Activated CD4-positive, CD25-positive, alpha-beta regulatory T cell (primary cell): ENCODE measurements at places on chromosomes 1 and 21.
A peak's percentile ranks its signal among the peaks of the same experiment; 100 is the strongest.

DNA sequence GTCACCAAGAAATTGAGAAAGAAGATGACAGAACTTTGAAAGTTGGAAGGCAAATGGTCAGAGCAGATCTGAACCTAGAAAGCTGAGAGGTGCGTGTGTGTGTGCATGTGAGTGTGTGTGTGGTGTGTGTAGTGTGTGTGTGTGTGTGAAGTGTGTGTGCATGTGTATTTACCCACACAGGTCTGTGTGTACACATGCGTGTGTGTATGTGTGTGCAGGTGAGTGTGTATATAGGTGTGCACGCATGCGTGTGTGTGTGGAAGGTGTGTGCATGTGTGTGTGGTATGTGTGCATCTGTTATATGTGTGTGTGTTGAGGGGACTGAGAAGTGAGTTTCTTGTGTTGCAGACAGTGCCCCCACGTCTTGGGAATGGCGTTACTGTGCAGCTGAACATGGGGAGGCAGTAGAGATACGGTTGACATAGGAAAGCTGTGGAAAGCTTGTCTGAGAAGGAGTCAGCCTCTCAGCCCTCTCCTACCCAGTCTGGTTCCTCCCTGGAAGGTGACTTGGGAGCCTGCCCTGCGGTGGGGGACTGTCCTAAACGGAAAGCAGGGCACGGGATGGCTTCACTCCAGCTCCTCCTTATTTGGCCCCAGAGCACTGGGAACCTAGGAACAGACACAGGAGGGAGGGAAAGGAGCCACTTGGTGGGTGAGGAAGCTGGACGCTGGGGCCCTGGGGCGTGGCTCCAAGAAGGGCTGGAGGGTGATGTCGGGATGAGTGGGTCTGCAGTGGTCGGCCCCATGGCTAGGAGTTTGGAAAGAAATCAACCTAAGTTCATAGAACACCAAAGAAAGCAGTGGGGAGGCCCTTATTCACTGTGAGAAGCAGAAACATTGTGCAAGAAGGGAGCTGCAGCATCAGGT, 97.2 kb downstream of the PCBP3 start:
- no peak for DNase-seq

GRCh38 chr1:117572546-117572945, 33.3 kb upstream of the TENT5C start:
- DNase-seq: peak; percentile 21

DNA sequence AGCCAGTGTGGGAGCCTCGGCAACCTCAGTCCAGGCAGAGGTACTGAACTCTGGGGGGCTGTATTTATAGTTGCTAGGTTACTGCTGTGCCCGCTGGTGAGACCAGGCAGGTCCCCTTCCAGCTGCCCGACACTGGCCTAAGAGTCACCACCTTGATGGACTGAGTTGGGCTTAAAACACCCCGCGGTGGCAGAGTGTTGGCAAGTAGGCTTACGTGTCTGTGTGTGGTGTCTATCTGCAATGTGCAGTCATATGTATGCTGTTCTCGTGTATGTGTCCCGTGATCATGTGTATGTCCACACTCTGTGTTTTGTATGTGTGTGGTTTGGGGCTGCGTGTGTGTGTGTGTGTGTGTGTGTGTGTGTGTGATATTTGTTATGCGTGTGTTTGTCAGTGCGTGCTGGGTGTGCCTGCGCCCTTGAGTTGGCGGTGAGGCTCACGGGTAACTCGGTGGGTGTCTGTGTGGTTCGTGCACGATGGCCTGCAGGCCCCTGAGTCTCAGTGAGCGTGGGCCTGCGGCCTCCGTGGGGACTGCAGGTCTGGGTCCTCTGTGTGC, 65.5 kb downstream of the MEF2D start:
- no peak for DNase-seq

GRCh38 chr1:28087614-28088167, 719 bp downstream of the EYA3 start:
- DNase-seq: no peak

GRCh38 chr1:22418933-22419382, 32.7 kb upstream of the ZBTB40 start:
- no peak for DNase-seq

GRCh38 chr21:29639366-29640079, 300.3 kb downstream of the GRIK1 start:
- no peak for DNase-seq

GRCh38 chr1:196651637-196652215, at the start of gene CFH:
CFH (plus strand) TSS chr1:196652043; CDS start chr1:196652118, 75 bp downstream.
- no peak for DNase-seq

GRCh38 chr1:67540025-67540732, 110.0 kb upstream of the SERBP1 start:
- DNase-seq: no peak

DNA sequence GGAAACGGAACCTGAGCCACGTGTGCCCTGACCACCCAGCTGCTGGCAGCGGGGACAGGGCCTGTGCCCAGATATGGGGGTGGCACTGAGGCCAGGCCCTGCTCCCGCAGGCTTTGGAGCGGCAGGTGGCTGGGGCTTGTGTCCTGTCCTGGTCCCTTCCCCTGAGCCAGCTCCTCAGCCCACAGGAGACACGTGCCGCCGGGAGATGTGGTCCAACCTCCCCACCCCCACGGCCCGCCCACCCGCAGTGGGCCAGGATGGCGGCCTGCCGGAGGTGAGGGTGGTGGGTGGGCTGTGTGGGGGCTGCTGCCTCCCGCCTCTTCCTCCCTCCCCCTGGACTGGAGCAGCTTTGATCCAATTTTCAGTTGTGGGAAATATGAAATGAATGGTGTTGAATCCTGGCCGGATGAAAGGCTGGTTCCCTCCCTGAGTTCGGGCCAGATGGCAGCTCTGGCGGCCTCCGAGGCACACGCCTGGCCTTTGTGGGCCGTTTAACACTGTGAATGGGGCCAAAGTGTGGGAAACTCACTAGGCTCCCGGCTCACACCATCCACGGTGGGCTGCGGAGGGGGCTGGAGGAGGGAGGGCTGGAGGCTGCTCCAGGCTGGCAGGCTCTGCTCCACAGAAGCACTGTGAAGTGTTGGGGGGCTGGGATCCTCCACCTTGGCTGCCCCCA, 2.6 kb upstream of the HES5 start:
- no peak for DNase-seq

- no peak for DNase-seq
These were observed 285.9 kb upstream of the C1orf87 start for GRCh38 chr1:60359431-60359830.

DNA sequence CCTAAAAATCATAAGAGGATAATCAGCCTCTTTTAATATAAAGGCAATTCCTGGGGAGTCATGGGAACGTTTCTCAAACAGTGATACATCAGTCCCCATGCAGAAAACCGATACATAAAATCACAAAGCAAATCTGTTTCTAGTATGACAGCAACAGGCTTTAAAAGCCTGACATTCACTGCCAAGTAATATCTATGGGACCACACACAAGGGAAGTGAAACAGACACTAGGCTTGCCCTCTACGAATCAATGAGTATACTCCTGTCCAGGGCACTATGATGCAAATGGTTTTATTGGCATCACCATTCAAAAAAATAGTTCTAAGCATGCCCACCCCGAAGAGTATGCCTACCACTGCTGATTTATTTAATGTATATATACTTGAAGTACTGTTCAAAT, 54.4 kb downstream of the TIAM1 start:
- no peak for DNase-seq

DNA sequence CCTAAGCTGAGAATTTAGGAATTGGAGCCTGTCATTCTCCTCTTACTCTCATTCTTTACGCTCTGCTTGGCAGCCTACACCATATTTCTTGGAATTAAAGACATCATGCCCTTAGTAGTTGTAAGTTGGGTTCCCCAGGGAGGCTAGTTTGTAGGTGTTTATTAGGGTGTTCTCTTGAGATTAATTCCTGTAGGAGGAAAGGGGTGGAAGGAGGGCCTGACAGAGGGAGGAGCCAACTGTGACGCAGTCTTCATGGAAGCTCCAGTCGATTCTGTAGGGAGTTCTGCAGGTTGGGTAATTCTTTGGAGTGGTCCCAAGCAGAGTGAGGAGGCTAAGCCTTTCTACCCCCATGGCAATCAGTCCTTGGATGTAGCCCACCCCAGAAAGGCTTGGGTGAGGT, 111.4 kb downstream of the HHAT start:
- DNase-seq: no peak

DNA sequence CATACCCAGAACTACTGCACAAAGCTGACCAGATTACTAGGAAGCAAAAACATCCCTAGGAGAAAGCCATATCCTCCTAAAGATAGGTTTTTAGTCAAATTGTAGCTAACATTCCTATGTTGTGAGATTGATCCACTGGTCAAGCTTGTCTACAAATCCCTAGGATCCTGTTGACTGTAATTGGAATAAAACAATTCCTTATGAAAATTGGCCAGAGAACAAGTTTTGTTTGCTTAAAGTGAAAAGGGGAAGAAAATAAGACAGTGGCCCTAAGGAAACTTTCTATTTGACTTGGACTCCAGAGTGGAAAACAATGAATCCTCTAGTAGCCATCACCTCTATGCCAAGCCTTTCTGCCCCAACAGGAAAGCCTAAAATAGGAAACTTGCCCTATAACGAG, 645.2 kb upstream of the USP24 start:
- no peak for DNase-seq

- no peak for DNase-seq
These were observed 25.1 kb upstream of the NGF start for GRCh38 chr1:115363171-115363570.

GRCh38 chr1:15094056-15094455, 59.5 kb upstream of the TMEM51 start:
- DNase-seq: no peak

DNA sequence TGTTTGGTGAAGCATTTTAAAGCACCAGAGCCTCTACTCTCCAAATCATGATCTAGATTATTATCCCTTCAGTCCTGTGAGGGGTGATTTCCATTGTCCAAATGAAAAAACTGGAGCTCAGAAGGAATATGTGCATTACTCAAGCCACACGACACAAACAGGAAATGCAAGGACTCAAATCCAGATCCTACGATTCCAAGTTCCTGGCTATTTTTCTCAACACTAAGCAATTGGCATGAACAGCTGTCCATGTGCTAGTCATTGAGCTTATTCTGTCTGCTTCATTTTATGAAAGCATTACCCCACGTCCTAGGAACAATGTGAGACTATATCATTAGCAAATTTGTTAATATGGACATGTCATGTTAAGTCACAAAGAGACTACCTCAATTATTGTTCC, 273.1 kb upstream of the LYPLAL1 start:
- no peak for DNase-seq
